Stimulated activated CD4-positive, alpha-beta T cell treated with anti-CD3 and anti-CD28 coated beads, Interleukin-15, amount 100 ng/mL, for 1 hour (primary cell): ENCODE measurements at places on chromosomes 4 and X.

- no peak for DNase-seq
Measured at GRCh38 chrX:46912603-46913491, 626 bp downstream of the JADE3 start.

GRCh38 chr4:91170768-91171167, 1043.6 kb downstream of the CCSER1 start:
- no peak for DNase-seq

DNA sequence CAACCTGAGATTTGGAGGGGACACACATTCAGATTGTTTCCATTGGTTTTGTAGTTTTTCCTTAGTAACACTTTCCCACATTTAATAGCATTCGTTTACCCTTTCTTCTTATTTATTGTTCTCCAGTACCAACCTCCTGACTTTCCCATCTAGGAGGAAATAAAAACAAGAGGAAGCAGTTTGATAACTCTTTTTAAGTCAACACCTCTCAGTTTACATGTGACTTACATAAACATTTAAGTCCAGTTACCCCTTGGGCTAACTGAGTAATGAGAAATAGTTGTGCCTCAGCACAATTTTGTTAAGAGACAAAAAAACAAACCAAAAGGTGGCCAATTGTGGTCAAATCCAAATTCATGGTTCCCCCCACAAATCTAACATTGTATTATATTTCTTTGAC, 34.8 kb downstream of the PHOX2B start:
- DNase-seq: no peak

GRCh38 chrX:153966841-153967535, 4.6 kb downstream of the HCFC1 start:
- DNase-seq: peak; percentile 39
